Stimulated activated CD8-positive, alpha-beta memory T cell treated with anti-CD3 and anti-CD28 coated beads, Interleukin-7, amount 100 ng/mL, for 24 hours (primary cell): ENCODE measurements at places on chromosomes 4 and X.
A peak's percentile ranks its signal among the peaks of the same experiment; 100 is the strongest.

- DNase-seq, result no peak
Observed at GRCh38 chrX:80181079-80181478, 166.5 kb downstream of the TBX22 start.

- no peak for DNase-seq
Observed at GRCh38 chr4:174528226-174528625, 5.9 kb upstream of the HPGD start.

DNA sequence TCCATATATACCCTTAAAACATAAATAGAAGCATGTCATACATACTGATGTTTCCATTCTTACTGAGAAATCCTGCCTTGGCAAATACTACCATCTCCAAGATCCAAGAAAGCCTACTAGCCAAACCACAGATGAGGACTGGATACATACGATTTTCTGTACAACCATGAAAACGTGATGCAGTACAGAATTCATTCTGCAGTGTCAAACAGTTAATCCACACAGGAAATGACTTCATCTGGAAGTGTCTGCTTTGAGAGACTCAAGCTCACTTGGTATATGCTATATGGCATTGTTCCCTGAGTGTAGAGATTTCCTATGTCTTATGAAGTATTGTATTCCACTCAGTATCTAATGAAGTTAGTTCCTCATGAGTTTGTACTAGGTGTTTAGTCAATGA lies 94.3 kb downstream of the CT47B1 start:
- no peak for DNase-seq

GRCh38 chr4:5995901-5996623 lies 22.2 kb downstream of the C4orf50 start:
- DNase-seq, result no peak

- no peak for DNase-seq
Observed at GRCh38 chrX:136608295-136608933, 39.5 kb upstream of the CD40LG start.

DNA sequence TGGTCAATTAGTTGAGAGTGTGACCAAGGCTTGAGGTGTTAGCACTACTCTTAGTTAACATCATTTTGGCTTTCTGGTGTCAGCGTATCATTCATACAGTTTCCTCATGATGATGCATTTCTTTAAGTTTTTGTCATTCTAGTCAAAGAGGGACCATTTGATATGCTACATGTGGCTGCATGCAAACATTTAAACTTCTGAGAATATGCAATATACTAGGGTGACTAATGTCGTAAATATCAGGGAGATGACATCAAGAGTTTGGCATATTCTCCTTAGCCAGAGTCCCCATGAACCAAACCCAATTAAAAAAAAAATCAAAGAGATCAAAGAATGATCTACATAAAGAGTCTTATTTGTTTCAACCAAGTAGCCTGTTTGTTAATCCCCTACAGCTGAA lies 537.4 kb upstream of the PCDH7 start:
- DNase-seq, result no peak

DNA sequence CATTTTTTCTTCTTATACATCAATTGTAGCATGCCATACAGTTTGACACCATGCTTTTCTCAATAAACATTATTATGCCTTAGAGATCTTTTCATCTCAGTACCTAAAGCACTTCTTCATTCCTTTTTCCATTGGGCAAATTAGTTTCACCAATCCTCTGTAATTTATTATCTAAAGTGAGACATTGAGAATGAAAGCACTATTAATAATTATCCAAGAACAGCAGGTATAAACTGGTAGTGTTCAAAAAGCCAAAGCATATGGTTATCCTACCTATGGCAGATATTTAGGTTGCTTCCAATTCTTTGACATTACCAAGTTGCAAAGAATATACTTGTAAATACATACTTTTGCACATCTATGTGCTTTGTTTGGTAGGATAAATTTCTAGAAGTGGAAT lies 15.6 kb downstream of the LAMTOR3 start:
- DNase-seq, result no peak

GRCh38 chrX:136597356-136597755 lies 50.6 kb upstream of the CD40LG start:
- no peak for DNase-seq

- no peak for DNase-seq
Observed at GRCh38 chr4:80922941-80923340, 107.6 kb upstream of the BMP3 start.

DNA sequence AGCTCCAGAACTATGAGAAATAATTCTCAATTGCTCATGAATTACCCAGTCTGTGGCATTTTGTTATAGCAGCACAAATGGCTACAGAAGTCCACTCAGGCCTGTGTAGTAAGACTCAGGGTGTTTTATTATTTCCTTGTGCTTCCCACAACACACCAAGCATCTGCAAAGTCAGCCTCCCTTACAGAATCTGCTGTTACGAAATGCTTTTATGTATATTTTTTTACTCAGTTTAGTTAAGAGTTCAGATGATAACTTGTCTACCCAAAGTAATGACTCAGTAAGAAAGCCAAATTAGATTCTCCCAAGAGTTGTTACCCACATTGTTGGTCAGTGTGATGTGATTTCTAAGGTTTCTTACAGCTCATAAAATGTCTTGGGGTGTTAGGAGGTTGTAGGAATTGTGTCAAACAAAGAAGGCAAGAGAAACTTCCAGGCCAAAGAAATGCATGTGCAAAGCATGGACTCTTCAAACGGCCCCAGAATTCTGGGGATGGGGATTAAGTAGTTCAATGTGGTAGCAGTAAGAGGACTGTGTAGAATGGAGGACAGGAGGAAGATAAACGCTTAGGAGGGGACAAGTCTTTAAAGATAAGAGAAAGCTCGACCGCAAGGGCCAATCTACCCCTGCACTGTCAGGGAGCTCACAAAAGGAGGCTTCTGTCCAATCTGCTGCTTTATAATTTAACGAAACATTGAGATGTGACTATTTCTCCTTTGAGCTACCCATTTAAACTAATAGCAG lies 35.4 kb upstream of the TMEM184C start:
- DNase-seq, result no peak

DNA sequence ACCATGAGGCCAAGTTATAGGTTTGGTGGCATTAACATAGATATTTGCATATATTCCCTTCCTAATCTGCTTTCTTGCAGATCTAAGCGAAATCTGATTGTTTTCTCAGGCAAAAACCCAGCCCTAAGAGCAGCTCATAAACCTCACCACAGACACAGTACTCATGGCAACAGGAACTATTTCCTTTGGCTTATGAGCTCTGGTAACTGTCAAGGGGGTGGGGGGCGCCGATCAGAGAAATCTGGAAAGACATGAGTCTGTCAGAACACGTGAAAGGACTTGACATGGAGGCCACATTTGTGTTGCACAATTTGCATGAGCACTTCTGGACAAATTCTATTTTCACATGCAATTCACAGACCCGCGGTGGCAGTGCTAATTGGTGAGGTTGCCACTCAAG lies 83.7 kb downstream of the MGST2 start:
- DNase-seq, result no peak

GRCh38 chr4:114281164-114281960 lies 301.9 kb upstream of the ARSJ start:
- no peak for DNase-seq

DNA sequence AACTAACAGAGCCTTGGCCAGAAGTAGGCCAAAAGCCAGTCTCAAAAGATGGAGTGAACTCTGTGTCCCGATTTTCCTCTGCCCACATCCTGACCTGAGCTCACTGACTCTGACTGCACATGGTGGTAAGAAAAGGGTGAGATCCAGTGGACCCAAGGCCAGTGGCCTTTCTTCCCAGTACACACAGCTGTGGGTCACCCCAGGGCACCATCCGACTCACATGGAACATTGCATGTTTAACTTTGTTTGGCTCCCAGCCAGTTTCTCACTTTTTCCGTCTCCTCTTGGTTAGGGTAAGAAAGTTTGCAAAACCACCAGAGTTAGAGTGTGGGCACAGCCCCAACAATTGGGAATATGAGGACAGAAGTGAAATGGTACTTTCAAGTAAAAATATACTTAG lies 69.8 kb downstream of the GAB1 start:
- no peak for DNase-seq

DNA sequence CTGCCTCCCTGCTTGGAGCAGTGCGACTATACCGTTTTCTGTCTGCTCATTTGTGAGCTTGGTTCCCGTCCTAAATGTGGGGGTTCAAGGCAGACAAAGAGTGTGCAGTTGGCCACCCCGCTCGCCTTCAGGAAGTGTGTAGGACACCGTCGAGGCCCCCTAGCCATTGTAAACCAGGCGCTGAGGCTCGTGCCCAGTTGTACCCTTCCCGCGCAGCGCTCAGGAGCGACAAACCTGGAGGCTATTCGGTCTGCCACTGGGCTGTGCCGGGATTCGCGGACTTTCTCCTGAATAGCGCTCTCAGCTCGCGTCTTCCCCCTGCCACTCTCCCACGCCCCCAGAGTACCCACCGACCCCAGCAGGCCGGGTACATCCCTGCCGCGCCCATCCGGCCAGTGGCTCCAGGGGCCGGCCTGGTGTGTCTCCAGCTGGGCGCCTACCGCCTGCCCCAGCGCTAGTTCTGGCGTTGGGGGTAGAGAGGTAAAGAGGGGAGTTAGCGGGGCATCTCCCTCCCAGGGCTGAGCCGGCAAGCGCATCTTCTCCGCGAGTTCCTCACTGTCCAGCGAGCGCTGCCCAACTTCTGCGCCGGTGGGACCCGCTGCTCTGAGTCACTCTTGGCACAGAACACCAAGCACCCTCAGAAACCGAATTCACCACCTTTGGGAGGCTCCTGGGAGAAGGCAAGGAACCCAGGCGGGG lies 880 bp upstream of the LONRF3 start:
- no peak for DNase-seq

DNA sequence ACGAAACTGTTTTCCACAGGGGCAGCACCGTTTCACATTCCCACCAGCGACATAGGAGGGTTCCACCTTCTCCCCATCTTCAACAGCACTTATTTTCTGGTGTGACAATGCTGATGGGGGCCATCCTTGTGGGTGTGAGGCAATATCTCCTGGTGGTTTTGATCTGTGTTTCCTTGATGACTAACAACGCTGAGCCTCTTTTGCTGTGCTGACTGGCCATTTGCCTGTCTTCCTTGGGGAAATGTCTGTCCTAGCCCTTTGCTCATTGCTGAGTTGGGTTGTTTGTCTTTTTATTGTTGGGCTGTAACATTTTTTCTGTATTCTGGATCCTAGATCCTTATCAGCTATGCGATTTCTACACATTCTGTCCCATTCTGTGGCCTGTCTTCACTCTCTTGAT lies 33.7 kb downstream of the ATP2B3 start:
- DNase-seq, result no peak

GRCh38 chr4:8291701-8292477 lies 22.3 kb downstream of the HTRA3 start:
- no peak for DNase-seq

- DNase-seq, result no peak
Observed at GRCh38 chrX:77444075-77444474, 3.1 kb upstream of the FGF16 start.

- DNase-seq, result peak; percentile 46
Observed at GRCh38 chrX:53317365-53318069, 36.1 kb upstream of the IQSEC2 start.

GRCh38 chr4:185359767-185360446 lies 35.8 kb downstream of the LRP2BP start:
- no peak for DNase-seq

- no peak for DNase-seq
Observed at GRCh38 chr4:133130171-133130570, 18.9 kb upstream of the PCDH10 start.

DNA sequence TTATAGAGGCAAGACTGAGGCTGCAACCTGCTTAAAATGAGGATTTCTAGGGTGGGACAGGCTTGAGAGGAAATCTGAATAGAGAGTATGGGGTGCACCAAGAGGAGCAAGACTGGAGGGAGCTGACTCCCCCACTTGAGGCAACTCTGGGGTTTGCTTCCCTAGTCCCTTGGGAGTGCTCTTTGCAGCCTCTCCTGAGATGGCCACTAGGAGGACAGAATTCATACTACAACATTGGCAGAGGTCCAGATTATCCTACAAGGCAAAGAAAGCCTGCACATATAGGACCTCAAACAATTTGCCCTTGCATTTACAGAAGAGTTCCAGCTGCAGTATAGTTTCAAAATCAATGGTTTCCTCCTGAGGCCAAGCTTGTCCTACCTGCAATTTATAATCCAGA lies 830.9 kb downstream of the TECRL start:
- no peak for DNase-seq
